ENCODE measurements at places on chromosomes 12 and 14.

- no peak for DNase-seq
Measured at GRCh38 chr12:98594050-98594835, 757 bp downstream of the SLC25A3 start.

- DNase-seq: no peak
Measured at GRCh38 chr14:65413739-65414045, 1.2 kb downstream of the FUT8 start.

- no peak for DNase-seq
Measured at GRCh38 chr12:94707892-94708291, 57.5 kb upstream of the TMCC3 start.

DNA sequence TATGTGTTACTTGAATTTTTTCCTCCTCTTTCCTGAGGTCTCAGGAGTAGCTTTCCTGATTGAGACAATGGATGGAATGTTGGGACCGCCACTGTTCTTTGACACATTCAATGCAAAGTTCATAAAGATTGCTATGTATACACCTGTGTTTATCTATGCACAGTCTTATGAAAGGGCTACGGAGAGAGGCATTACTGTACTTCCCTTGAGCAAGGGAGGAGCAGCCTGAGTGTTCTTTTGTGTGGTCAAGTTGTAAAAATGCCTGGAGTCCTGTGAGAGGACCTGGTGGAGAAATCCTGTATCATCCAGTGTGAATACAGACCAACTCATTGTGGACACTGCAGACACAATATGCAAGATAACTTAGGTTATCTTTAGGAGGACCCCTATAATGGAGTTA is 1.2 kb downstream of the SRGAP1 start:
- no peak for DNase-seq

- no peak for DNase-seq
Measured at GRCh38 chr12:94244165-94245133, 96.1 kb downstream of the PLXNC1 start.

GRCh38 chr12:49340971-49341776 is 4.2 kb upstream of the C1QL4 start:
- no peak for DNase-seq

DNA sequence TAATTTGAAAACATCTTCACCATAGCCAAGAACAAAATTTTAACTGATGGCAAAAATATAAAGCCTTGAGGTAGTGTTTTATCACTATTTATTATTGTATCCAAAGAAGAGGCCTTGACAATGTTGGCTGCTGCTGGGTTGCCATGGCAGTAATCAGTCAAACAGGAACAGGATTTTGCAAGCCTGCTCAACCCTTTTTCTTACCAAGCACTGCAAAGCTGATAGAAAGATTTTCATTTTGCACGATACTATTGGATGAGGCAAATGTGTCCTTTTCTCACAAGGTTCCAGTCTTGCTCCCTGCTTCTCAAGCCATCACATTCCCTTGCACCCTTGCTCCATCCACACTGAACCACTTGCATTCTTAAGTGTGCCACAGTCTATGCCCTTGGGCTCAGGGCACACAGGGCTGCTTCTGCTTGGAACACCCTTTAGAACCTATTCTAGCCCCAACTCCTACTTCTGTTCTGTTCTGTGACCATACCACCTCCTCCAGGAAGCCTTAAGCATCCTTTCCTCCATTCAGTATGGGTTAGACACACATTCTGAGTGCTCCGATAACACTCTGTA is 76.5 kb upstream of the AMIGO2 start:
- no peak for DNase-seq

GRCh38 chr12:115598871-115599811 is 678.4 kb downstream of the MED13L start:
- no peak for DNase-seq

DNA sequence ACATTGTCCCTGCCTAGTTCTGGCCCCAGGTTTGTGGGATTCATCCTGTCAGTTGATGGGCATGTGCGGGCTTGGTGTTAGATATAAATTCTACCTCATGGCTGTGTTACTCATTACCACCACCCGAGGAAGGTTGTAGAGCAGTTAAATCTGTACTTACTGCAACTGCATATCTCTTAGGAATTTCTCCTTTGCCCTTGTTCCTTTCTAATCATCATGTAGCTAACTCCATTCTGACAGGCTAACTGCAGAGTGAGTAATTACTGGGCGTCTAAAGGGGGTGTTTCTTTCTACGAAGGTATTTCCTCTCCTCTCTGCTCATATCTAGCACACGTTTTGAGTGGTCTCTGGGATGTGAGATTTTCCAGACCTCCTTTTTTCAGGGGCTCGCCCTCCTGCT is 1076.7 kb downstream of the TMTC2 start:
- DNase-seq: no peak

- DNase-seq: no peak
Measured at GRCh38 chr12:41497409-41497808, 309.3 kb downstream of the PDZRN4 start.

DNA sequence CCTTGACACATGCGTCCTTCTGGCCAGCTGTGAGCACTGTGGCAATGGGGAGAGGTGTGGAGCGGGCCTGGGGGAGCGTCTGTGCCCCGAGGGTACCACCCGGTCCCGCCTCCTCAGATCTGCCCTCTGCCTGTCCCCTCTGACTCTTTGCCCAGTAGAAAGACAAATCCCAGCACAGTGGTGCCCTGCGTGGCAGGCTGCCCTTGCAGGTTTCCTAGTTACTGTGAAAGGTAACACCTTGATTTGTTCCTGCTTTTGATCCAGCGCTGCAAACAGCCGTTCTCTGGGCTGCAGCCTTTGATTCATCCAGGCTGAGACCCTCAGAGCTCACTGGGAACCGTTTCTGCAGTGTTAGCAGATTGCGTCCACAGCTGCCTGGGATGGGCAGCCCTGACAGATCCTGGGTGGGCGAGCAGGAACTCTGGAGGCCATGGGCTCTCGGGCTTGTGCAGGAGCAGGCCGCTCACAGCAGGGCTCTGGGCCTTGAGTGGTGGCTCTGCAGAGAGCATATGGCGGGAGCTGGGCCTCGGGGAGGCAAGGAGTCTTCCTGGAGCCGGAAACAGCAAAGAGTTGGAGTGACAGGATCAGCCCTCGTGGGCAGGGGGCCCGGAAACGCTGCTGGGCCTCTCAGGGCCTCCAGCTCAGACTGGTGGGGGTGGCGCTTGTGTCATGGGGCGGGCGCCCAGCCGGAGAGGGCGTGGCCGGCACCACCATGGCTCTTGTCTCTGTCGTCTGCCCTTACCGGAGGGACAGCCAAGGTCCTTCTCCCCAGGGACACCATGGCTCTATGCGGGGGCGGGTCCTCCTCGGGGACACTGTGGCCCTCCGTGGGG is 16.6 kb downstream of the FBRSL1 start:
- DNase-seq: no peak

- no peak for DNase-seq
Measured at GRCh38 chr14:97854918-97855317, 1057.7 kb downstream of the VRK1 start.

GRCh38 chr14:95697764-95698163 is 11.5 kb downstream of the TCL1B start:
- DNase-seq: no peak

DNA sequence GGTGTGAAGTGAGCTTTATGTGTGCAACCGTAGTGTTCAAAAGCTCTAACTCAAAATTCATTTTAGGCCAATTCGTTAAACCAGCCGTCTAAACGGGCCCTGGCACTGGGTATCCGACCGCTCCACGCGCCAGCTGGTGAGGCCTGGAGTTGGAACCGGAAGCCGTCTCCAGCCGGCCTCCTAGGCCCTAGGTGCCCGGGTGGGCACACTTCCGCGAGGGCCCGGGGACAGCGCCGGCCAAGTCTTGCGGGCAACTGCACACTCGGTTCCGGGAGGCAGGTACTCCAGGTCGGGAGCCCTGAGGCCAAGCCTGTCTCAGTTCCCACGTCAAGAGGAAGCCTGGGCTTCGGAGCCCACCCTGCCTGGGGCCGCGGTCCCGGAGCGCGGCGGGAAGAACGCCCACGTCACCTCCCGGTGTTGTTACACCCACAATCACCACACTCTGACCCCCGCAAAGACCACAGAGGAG is 16.2 kb downstream of the OTX2 start:
- DNase-seq: peak; percentile 55

GRCh38 chr12:76945867-76946266 is 67.0 kb upstream of the CSRP2 start:
- no peak for DNase-seq

- DNase-seq: no peak
Measured at GRCh38 chr12:95416111-95416636, 57.8 kb upstream of the METAP2 start.

DNA sequence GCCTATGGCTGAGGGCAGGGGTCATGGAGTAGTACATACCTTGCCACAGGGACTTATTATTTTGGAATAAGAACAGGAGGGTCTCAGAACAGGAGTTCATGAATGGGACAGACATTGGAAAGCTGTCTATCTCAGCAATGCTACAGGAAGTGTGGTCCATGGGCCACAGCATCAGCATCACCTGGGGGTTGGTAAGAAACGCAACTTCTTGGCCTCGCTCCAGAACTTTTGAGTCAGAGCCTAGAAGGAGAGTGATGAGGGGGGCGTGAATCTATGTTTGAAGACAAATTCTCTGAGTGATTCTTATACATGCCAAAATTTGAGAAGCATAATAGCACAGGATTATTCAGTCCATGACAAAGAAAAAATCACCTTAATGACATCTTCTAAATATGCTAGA is 156.6 kb downstream of the RPAP3 start:
- no peak for DNase-seq

DNA sequence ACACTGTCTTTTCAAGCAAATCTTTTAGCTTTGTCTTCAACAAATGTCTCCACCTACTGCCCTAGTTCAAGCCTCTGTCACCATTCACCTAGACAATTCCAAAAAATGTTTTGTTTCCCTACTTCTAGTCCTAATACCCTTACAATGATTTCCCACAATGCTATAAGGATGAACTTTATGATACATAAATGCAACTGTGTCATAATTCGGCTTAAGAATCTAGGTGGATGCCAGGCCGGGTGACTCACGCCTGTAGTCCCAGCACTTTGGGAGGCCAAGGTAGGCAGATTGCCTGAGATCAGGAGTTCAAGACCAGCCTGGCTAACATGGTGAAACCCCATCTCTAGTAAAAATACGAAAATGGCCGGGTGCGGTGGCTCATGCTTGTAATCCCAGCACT is 20.7 kb upstream of the CREBL2 start:
- no peak for DNase-seq

DNA sequence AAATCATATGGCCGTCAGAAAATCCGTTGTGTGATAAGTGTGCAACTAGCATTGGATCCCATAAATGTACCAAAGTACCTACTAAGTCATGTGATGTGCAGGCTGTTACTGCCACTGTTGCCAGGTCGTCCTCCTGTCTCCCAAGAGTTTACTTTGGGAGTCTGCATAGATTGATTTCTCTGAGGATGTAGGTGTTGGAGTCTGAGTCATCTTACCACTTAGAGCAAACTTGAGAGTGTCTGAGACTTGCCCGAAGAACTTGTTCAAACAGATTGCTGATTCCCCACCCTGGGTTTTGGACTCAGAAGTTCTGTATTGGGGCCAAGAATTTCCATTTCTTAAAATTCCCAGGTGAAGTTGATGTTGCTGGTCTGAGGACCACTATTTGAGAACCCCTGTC is 11.4 kb downstream of the TMX1 start:
- DNase-seq: no peak

- DNase-seq: no peak
Measured at GRCh38 chr12:96294831-96295230, 100.7 kb downstream of the ELK3 start.

DNA sequence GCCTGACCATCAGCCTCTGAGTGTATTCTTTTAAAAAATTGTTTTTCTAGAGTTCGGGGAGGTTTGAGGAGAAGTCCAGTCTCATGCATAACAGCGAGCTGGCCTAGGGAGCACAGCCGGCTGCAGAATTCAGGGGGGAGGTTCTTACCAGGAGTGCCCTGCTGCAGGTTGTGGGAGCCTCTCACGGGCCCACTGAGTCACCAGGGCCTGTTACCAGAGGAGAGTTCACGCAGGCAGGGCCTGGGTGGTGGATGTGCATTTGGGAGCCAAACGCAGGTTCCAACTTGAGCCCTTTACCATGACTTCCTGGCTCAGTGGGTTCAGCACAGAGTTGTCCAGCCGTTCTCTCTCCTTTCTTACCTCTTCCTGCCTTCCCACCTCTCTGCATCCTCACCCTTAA is 14.4 kb downstream of the CD9 start:
- no peak for DNase-seq

DNA sequence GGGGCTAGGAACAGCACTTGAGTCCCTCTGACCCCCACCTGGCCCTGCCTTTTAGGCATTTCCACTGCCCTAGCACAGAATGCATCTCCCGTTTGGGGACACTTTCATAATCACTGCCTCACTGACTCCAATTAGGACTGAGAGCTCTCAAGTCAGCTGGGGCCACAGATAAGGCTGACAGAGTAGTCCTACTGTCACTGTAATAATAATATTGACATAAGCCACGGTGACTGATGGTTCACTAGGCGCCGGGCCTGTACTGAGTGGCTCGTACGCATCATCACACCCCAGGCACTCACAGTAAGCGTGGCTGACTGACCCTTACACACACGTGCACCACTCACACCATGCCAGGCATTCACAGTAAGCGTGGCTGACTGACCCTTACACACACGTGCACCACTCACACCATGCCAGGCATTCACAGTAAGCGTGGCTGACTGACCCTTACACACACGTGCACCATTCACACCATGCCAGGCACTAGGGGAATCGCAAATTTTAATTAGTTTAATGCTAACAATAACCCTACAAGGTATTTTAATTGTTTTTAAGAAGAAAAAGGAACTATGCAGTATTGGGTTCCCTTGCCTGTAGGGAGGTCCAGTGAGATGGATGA is 87.7 kb downstream of the CHGA start:
- no peak for DNase-seq

DNA sequence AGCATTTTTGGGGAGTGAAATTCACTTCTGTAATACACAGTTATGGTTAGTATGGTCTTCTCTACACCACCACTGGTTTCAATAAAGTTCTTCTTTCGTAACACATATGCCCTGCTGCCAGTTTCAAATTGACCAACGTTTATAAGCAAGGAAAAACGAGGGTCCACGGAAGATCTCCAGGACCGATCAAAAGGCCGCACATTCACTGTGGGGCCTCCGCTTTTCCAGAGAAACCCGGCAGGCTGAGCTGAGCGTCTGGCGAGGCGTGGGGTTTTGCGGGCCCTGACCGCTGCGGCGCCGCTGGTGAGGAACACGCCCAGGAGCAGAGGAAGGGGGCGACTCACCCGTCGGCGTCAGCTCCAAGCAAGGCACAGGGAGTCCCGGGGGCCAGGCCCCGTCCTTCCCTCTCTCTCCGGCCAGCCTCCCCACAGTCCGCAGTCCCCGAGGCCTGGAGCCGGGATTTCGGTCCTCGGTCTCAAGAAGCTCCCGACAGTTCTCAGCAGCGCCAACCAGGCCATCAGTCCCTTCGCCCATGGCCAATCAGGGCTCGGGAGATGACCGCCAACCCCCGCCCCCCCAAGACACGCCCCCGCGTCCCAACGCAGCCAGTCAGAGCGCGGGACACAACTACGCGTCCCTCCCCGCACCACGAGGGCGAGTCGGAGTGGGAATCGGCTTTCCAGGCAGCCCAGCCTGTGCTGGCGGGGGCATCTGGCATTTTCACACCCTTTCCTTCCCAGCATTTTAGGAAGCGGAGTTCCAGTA is at the start of gene MTERF2:
TSS of gene MTERF2 (minus strand) at position 522 of the 765 bp plus-strand sequence. CDS start 8,432 bp downstream, outside the sequence.
- DNase-seq: peak; percentile 90
